ENCODE measurements at places on chromosomes 12 and 14.

- DNase-seq: no peak
These were observed 188.9 kb downstream of the ETV6 start for GRCh38 chr12:11838403-11838802.

GRCh38 chr12:67871231-67871630 is 118.0 kb upstream of the IFNG-AS1 start:
- DNase-seq: no peak

GRCh38 chr12:94817695-94818075 is 167.3 kb upstream of the TMCC3 start:
- no peak for DNase-seq

- no peak for DNase-seq
These were observed 37.7 kb downstream of the FGD4 start for GRCh38 chr12:32437095-32437515.

- no peak for DNase-seq
These were observed 116.9 kb downstream of the PPHLN1 start for GRCh38 chr12:42442888-42443287.

- DNase-seq: no peak
These were observed 64.9 kb downstream of the MIPOL1 start for GRCh38 chr14:37262649-37263048.

DNA sequence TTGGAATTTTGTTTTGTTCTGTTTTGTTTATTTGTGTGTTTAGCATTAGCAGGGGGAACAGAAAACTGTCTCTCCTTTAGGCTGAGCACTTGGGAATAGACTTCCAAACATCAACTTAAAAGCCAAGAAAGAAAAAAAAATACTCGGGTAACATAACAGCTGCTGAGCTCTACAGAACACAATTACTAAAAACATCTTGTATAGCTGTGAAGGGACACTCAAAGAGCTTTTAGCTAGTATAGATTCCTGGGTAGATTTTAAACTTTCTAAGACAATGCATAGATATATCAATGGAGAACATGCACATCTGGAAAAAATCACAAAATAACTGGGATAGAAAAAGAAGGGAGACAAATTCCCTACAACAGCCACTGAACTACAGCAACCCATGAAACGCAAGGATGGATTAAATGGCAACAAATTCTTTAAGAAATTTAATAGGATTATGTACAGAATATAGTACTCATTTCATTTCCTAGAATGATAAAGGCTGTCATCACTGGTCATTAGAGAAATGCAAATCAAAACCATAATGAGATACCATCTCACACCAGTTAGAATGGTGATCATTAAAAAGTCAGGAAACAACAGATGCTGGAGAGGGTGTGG is 174.3 kb upstream of the KRR1 start:
- DNase-seq: no peak

DNA sequence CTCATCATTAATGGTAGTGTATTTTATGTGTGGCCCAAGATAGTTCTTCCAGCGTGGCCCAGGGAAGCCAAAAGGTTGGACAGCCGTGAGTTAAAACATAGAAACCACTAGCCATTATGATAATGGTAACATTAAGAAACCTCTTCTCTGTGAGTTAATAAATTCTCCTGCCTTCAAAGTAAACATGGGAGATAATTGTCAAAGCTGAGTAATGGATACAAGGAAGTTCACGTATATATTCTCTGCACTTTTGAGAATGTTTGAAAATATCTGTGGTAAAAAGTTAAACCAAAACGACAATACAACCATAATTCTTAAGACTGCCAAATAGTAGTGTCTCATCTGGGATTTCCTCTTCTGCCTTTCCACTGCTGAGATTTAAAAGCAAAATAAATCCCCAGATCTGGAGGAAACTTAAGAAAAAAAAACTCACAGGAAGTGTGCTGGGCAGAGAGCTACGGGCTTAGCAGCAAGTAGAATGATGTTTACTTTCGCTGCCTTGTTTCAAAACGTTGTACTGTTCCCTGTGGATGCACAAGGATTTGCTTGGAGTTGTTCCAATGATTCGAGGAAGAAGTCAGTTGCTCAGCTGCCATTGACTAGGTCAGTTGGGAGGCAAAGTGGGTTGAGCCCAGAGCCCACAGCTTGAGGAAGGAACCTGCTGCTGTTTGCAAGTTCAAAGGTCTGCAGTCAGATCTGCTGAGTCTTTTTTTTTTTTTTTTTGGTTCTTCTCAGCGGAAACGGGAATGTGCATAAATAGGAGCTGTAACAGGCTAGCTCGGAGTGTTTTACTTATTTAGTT is 1.7 kb downstream of the TPCN1 start:
- peak; percentile 66 for DNase-seq

DNA sequence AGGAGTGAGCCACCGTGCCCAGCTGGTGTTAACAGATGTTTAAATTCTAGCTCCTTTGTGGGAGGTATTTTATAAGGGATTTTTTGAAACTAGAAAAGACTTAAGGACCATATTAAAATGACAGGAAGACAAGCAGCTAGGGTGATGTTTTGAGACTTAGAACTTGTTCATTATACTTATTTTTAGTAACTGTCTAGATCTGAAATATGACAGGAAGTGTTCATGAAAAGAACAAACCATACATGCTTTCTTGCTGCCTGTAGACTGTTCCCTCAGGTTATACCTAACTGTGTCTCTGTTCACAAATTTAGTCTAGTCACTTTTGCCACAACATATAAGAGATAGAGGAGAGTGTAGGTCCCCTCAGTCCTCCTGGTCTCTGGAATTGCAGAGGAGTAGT is 36.9 kb upstream of the KCNH3 start:
- no peak for DNase-seq

DNA sequence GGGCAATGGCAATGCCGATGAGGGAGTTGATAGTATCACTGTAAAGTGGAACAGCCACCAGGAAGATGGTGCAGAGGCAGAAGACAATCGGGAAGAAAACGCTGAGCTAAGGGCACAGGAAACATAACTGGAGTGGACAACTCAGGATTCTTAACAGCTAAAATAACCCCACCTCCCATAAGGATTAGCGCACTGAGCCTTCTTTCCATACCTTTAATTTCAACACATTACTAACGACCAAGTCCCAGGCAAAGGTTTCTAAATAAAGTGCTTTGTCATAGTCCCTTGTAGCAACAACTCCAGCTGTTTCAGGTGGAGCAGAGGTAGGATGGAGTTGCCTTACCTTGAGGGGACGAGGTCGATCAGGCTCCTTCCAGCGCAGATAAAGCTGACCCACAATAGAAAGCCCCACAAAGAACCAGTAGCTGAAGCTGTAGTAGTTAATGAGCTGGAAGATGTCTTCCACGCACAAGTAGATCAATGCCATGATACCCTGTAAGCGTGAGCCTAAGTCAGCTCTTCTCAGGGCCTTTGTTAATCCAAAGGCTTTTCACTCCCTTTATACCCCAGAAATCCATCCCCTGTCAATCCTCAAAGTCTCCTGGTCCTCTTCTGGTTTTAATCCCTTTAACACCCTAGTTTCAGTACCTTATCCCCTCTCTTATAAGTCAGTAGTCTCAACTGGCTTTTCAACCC is 7.7 kb downstream of the OXA1L start:
- DNase-seq: no peak

DNA sequence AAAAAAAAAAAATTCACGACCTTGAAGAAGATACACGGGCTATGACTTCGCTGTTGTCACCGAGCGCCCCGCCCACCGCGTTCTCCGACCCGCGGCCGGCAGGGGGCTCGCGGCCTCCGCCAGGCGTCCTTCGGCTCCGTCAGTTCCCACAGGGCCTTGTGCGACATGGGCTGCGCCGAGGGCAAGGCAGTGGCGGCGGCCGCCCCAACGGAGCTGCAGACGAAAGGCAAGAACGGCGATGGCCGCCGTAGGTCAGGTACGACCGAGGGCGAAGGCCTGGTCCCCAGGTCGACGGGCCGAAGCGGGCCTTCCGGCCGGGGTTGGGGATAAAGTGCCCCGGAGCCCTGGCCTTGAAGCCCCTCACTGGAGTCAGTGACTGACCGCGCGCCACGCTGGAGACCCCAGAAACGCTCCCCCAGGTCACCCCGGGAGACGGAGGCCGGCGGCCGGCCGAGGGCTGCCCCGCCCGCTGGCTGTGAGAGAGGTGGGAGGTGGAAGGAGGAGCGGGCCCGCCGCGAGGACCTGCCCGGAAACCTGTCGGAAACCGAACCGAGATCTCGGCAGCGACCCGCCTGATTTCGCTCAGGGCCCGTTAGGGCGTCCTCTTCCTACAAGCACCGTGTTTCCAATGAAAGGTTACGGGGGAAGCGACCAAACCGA is at the start of gene TXNRD1:
TXNRD1 (plus strand) TSS at position 142 of the 660 bp plus-strand sequence; CDS start at position 166, 24 bp downstream.
- no peak for DNase-seq

GRCh38 chr12:68240079-68240478 is 13.3 kb downstream of the IL22 start:
- DNase-seq: no peak

- no peak for DNase-seq
These were observed 9.6 kb downstream of the ZDHHC22 start for GRCh38 chr14:77131871-77132486.

DNA sequence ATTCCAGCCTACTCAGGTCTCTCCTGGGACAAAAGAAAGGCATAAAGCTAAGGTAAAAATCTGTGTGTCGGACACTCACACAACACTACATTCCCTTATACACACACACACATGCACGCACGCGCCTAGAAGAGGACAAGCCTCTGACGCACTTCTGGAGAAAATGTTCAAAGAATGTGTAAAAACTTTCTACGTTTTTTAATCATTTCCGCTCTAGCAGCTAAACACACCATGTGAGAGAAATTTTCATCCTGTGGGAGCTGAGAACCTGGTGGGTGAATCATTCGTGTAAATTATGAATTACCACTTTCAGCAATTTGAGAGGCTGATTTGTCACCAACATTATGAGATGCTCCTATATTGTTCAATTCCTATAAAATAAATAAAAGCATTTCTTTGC is 494.5 kb downstream of the TMEM132D start:
- DNase-seq: no peak

All from urinary bladder (tissue), 4 donors.